ENCODE measurements at places on chromosomes 1 and 21.
A peak's percentile ranks its signal among the peaks of the same experiment; 100 is the strongest.

GRCh38 chr1:28056129-28056925 lies 32.1 kb downstream of the EYA3 start:
- no peak for DNase-seq

- peak; percentile 46 for DNase-seq
Observed at GRCh38 chr1:87335175-87335884, 6.7 kb downstream of the LMO4 start.

GRCh38 chr1:23278717-23279116 lies 61.4 kb upstream of the HTR1D start:
- DNase-seq, result no peak

DNA sequence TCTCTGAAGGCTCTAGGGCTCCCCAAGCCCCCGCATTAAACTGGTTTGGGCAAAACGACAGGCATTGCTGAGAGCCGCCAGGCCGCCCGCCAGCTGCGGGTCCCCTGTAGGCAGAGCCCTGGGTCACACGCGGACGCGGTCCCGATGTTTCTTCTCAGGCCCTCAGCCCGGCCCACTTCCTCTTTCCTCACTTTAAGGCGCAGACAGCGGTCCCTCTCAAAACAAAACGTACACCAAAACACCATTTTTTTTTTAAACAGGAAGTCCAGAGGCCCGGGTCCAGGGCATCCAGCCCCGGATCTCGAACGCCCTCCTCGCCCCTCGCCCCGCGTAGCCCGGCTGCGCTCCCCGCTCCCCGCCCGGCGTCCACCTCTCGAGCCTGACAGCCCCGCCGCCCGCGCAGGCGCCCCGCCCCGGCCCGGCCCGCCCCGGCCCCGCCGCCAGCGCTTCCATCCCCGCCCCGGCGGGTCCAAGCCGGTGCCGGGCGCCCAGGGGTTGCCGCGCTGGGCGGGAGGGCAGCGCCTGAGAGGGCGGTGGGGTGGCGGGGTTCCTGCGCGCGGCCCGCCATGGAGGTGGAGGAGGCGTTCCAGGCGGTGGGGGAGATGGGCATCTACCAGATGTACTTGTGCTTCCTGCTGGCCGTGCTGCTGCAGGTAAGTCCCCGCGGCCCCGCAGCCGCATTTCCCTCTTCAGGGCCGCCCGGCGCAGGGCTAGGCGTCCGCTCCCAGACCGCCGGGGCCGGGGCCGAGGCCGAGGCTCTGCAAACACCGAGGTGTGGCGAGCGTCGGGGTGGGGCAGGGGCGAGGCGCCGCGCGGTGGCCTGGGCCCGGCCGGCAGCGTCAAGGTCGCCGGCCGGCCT lies at the start of gene SLC22A15:
Gene SLC22A15 (plus strand): TSS at position 452 of the 859 bp plus-strand sequence. CDS start 115 bp downstream, at position 567.
- peak; percentile 50 for DNase-seq

DNA sequence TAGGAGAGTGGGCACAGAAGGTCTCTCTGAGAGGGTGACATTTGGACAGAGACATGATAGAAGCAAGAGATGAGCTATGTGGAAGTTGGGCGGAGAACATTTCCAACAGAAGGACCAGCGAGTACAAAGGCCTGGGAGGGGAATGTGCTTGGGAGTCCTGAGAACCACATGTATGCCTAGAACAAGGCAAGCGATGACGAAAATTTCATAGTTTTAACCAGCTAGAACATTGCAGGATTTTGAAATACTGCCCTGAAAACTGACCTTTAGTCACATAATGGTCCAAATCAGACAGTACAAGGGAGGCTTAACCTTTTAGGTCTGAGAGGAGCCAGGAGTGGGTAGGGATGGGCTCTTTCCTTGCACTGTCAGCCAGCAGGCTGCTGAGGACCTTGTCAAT lies 68.0 kb downstream of the MRPS6 start:
- no peak for DNase-seq

- DNase-seq, result no peak
Observed at GRCh38 chr1:182617734-182618351, 13.7 kb upstream of the RGS16 start.

DNA sequence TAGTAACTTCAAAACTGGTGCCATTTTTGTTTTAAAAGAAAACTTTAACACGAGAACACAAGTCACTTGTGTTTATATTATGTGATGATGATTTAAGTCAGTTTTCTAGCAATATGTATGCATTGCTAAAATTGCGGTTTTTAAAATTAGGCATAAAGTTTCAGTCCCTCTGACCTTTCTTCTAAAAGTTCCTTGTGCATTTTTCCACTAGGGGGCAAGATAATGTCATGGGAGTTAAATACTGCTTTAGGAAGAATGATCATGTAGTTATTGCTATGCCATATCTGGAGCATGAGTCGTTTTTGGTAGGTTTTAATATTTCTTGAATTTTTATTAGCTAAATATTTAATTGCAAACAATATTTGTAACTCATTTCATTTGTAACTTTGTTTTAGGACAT lies 10.7 kb downstream of the CDC7 start:
- no peak for DNase-seq

GRCh38 chr21:46371204-46372013 lies 47.5 kb downstream of the PCNT start:
- no peak for DNase-seq

GRCh38 chr1:12714710-12715475 lies 1.0 kb upstream of the AADACL3 start:
- no peak for DNase-seq

GRCh38 chr1:27009601-27010197 lies 3.0 kb downstream of the TENT5B start:
- no peak for DNase-seq

- DNase-seq, result no peak
Observed at GRCh38 chr1:85328713-85329397, 52.4 kb upstream of the BCL10 start.

GRCh38 chr1:243930822-243931671 lies 81.0 kb upstream of the AKT3 start:
- DNase-seq, result no peak

GRCh38 chr1:155379631-155380090 lies 59.0 kb downstream of the RUSC1 start:
- DNase-seq, result no peak

DNA sequence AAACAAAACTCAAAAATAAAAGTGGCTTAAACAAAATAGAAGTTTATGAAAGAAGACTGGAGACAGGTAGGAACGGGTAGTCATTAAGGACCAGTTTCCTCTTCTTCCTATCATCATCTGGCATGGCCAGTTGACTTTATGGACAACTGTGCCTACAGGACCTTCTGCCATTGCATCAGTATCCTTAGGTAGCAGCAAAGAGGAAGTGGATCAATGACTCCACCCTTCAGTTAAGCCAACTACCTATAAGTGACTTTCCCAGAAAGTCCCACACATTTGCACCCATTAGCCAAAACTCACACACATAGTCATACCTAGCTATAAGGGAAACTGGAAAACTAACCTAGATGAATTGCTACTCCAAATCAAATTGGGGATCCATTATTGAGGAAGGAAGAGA lies 51.7 kb downstream of the RASAL2 start:
- no peak for DNase-seq

- no peak for DNase-seq
Observed at GRCh38 chr1:248627971-248628844, 6.7 kb downstream of the OR2T11 start.

GRCh38 chr1:178693366-178693765 lies 31.7 kb upstream of the RALGPS2 start:
- DNase-seq, result no peak

GRCh38 chr1:12245116-12245515 lies 15.3 kb downstream of the VPS13D start:
- no peak for DNase-seq

All from dorsolateral prefrontal cortex (tissue), 122 donors.